SW480 (cell line): ENCODE measurements at places on chromosomes 6 and 20.
A peak's percentile ranks its signal among the peaks of the same experiment; 100 is the strongest.

- no peak for DNase-seq
Observed at GRCh38 chr20:1150218-1150617, 31.8 kb downstream of the PSMF1 start.

DNA sequence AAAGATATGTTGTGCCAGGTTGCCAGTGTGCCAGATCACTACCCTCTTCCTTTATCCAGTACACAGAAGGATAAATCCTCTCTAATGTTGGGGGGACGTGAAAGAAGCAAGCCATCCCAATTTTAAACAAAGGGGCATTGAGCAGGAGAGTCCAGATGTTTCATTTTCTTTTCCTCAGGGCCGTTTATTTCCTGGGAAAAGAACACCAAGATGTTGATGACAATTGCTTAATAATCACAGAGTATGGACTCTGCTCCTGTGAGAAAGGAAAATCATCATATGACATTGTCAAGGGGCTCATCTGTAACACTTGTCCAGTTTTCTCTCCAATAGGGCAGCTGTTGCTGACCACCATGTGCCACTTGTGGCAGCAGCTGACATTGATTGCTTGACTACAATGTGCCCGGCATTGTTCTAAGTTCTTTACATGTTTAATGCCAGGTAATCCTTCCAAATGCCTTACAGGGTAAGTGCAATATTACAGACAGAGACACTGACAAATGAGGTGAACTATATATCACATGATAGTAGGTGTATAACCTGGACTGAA lies 161.4 kb downstream of the CD109 start:
- DNase-seq, result no peak

- peak; percentile 54 for DNase-seq
Observed at GRCh38 chr20:25072226-25072811, 9.6 kb downstream of the VSX1 start.

DNA sequence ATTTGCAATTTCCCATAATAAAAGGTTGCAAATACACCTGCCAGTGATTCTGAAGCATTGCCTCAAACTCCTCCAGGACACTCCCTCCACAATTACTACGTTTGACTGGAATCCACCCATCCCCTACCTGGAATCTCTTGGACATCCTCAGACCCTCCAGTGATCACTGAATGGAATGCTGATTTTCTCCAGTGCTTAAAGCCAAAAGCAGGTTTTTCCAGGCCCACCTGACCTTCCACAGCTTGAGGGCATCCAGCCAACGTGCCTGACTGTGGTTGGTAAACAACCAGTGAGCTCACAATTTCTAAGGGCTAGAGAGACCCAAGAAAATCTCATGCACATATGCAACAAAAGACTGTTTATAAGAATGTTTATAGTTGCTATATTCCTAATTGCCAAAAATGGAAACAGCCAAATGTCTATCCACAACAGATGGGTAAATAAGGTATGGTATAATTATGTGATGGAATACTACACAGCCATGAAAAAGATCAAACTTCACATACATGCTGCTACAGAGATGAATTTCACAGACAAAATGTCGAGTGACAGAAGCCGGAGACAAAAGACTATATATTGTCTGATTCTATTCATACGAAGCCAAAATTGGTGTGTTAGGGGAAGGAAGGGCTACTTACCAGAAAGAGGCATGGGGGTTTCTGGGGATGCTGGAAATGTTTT lies 147.1 kb upstream of the RREB1 start:
- DNase-seq, result no peak

GRCh38 chr6:75145211-75145610 lies 60.6 kb downstream of the COL12A1 start:
- DNase-seq, result no peak

DNA sequence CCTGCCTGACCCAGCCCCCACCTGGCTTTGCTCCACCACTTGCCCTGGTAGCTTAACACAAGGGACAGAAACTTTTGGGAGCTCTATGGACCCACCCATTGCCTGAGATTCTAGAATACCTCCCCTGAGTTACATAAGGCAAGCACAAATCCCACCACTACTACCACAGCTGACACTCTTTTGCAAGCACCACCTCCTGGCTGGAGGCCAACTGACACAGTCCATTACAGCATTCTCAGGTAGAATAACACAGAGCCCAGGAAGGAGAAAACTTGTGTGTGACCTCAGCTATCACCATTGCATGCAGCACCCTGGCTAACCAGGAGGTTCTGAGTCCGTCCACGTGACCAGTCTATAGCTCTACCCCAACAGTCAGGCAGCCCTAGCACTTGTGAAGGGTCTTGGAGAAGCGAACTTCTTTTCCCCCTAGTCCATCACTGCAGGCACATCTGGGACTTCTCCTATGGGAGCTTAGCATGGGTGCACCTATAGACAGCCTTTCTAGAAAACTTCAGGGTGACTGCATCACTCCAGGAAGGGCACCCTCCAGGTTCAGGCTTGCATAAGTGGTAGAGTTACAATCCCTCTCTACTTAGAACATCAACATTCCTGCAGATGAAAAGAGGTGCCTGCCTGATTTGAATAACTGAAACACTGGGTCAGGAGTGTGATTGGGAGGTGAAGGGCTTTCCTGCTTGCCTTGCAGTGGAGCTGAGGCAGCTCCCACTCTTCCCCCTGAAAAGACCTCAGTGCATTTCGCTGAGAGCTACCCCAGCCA lies 30.1 kb downstream of the CITED2 start:
- no peak for DNase-seq

DNA sequence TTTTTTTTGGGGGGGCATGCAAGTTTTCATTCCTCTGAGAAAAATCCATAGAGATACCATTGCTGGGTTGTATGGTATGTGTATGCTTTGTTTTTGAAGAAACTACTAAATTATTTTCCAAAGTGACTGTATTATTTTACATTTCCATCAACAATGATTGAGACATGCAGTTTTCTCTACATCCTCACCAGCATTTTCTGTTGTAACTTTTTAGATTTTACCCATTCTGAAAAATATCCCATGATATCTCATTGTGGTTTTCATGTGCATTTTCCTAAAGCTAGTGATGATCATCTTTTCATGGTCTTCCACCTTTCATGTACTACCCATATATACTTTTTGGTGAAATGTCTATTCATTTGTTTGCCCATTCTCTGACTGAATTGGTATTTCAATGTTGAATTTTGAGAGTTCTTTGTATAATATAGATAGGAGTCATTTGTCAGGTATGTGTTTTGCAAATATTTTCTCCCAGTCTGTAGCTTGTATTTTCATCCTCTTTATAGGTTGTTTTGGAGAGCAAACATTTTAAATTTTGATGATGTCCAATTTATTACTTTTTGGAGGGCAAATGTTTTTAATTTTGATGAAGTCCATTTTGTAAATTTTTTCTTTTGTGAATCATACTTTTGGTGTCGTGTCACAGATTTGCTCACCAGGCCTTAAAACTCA lies 827.5 kb upstream of the CITED2 start:
- no peak for DNase-seq

GRCh38 chr20:19981031-19981451 lies 36.1 kb upstream of the NAA20 start:
- DNase-seq, result peak; percentile 94

GRCh38 chr6:109944448-109944847 lies 33.7 kb upstream of the GPR6 start:
- peak; percentile 57 for DNase-seq

- no peak for DNase-seq
Observed at GRCh38 chr6:100865525-100865924, 15.6 kb downstream of the ASCC3 start.

DNA sequence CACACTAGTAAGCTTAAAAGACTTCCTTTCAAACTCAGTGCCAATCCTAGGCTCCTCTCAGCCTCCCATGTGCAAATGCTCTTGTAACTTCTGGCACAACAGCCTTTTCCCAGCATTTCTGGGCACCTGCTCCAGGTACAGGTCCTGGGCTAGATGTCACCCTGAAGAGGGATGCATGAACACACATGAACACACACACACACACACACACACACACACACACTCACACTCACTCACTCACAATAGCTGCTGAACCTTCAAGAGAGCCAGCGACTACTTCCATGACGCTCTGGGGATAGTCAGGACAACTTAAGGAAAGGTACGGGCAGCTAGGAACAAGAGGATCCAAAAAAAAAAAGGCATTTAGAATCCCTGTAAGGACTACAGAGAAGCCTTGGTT lies 122.8 kb downstream of the INSM1 start:
- no peak for DNase-seq

DNA sequence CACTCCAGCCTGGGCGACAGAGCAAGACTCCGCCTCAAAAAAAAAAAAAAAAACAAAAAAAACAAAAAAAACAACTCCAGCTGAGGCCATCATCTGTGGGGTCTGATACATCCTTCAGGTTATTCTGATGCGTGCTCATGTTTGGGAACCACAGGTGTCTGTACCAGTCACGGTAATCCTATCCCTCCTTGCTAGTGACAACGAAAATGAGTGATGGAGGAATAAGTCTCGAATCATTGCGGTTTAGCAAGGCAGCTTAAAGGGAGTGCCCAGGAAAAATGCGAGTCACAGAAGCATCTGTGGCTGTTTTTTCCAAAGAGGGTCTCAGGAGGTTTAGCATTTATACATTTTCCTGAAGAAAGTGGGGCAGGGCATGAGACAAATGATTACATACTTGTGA lies 48.8 kb downstream of the MCUR1 start:
- DNase-seq, result no peak

DNA sequence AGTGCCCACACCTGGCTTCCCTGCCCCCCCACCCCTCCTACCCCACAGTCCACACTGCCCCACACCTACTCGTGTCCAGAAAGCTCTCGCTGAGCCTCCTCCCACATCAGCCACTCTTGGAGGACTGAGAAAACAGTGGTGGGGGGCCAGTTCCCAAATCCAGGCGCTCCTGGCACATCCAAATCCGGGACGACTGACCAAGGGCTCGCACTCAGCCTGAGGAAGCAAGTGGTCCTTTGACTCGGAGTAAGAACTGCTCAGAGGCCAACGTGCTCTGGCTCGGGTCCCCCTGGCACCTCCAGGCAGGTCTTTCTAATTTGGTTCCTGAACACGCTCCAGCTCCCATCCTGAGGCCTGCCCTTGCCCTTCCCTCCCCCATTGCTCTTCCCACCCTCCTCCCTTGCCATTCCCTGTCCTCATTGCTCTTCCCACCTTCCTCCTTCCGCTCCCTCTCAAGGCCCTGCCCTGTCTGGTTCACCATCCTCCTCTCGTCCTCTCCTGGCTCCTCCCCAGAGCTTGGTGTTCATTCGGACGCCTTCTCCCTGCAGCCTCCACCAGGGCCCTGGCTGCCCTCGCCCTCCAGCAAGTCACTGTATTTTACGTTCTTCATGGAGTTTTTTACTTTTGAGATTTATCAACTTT lies 83.6 kb downstream of the THBS2 start:
- no peak for DNase-seq

GRCh38 chr6:35500782-35501181 lies 3.9 kb upstream of the TEAD3 start:
- peak; percentile 26 for DNase-seq

- no peak for DNase-seq
Observed at GRCh38 chr6:155264693-155265320, 994 bp downstream of the CLDN20 start.

DNA sequence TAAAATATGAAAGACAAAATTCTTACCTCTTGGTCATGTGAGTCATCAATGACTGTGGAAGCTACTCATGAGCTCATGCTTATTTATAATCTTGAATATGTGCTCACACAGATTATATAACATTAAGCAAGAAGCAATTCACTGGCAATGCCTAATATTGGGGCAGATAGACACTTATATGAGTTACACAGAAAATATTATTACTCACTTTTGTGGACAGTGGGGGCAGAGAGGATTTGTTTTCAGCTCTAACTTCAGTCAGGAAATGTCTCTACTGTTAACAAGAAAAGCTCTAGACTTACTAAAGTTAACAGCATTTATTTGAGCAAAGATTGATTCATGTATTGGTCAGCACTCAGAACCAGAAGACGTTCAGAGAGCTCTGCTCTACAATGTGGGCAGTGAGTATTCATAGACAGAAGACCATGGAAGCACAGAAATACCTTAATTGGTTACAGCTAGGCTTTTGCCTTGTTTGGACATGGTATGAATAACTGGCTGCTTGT lies 85.8 kb upstream of the AHI1 start:
- no peak for DNase-seq

GRCh38 chr6:168574699-168575195 lies 133.8 kb downstream of the SMOC2 start:
- peak; percentile 14 for DNase-seq

DNA sequence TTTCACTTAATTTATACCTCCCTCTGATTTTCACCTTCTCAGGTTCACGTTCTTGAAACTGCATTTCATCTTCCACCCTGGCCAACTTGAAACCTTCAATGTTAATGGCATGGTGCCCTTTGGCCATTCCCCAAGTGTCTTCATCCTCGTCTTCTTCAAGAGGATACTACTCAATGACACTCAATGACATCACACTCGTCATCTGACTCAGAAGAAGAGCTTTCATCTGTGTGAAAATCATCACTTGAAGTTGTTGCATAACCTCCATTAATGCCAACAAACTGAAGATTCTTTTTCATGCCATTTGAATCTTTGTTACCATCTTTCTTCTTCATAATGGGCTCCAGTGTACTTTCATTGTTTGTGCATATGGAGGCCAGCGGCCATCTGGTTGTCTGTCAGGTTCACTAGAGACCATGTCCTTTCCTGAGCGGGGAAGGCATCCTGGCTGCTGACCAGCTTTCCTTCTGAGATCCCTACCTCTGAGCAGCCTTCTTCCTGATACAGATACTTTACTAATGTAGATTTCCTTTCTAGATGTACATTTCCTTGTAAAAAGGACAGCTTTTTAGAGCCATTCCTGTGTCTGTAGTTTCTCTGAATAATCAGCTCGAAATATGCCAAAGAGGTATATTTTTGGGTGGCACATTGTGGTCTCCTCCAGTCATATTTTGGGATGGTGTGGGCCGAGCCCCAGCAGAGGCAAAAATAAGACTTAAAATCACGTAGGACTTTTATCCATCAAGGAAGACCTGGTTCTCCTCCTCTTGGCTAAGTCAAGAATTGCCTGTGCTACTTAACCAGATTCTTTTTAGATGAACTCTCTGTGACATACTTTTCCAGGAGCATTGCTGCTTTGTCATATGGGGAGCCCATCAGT lies 21.3 kb downstream of the TRMT6 start:
- no peak for DNase-seq

- no peak for DNase-seq
Observed at GRCh38 chr20:48789781-48790472, 37.9 kb downstream of the PREX1 start.

- no peak for DNase-seq
Observed at GRCh38 chr6:139961190-139961589, 586.7 kb upstream of the CITED2 start.
